ENCODE measurements at places on chromosomes 1 and 21.
A peak's percentile ranks its signal among the peaks of the same experiment; 100 is the strongest.

DNA sequence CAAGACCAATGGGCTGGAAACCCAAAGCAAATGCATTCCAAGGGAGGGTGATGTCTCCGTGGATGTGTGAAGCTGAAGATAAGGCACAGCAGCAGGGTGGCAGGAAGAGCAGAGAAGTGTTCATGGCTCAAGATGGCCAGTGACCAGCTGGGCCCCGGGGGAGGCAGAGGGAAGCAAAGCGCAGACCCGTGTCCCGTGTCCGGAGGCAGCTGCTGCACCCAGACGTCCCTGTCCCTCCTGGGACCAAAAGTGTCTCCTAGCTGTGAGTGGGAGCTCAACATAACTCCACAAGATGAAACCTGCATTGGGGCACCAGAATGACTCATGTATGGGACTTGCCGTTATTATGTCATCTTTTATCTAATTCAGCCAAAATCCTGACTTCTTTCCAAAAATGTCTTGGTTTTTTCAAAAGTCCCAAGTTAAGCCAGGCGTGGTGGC is 118.2 kb downstream of the RIPK4 start:
- no peak for DNase-seq

DNA sequence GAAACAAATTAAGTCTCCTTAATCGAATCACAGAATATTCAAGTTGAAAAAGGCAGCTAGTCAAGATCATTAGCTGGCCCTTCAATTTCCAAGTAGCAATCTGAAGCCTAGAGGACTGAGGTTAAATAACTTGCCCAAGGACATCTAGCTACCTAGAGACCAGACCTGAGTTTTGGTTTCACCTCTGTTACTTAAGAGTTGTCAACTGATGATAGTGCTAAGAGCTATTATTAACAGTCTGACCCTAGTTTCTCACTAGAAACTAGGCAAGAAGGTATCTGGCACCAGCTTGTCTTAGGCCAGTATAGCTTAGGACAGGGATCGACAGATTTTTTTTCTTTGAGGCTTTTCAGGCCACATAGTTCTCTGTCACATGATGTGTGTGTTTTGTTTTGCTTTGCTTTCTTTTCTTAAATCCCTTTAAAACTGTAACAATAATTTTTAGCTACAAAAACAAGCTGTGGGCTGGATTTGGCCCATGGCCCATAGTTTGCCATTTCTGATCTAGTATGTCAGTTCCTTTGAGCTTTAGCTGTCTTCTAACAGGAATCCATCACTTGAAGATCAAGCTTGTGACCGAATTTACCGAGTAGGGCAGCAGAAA is 23.2 kb downstream of the TRIM45 start:
- no peak for DNase-seq

- no peak for DNase-seq
Observed at GRCh38 chr1:209256766-209257350, 326.7 kb upstream of the CAMK1G start.

DNA sequence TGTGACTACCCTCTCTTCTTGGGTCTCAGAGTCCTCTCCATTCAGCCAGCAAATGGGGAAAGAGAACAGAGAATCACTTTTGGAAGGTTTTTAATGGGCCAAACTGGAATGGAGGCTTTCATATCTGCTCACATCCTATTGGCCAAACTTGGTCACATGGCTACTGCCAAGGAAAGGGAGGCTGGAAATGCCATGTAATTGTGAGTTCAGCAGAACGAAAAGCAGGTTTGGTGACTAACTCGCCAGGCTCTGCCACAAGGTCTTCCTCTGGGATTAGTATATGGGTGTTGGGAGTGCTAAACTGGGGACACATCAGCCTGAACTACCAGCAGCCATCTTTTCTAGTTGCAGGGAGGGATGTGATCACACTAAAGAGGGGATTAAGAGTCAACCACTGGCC is 19.2 kb downstream of the RD3 start:
- DNase-seq, result no peak

- peak; percentile 3 for DNase-seq
Observed at GRCh38 chr1:216221260-216221700, 202.0 kb downstream of the USH2A start.

GRCh38 chr1:76593618-76594017 is 273.7 kb upstream of the ST6GALNAC5 start:
- no peak for DNase-seq

DNA sequence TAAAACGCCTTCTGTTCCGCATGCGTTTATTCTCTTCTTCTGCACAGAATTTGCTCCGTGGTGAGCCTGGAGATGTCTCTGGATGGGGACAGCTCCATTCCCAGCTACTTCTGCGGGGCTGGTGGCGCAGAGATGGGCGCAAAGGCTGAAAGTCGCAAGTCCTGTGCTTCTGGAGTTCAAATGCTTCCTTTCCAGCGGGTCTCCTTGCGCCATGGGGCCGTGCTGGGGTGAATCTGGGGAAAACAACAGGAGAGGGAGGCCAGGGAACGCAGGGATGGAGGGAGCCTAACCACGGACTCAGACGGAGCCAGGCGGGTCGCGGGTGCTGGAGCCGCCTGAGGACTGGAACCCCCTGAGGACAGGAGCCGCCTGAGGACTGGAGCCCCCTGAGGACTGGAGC is 2.9 kb upstream of the OR2T12 start:
- no peak for DNase-seq

DNA sequence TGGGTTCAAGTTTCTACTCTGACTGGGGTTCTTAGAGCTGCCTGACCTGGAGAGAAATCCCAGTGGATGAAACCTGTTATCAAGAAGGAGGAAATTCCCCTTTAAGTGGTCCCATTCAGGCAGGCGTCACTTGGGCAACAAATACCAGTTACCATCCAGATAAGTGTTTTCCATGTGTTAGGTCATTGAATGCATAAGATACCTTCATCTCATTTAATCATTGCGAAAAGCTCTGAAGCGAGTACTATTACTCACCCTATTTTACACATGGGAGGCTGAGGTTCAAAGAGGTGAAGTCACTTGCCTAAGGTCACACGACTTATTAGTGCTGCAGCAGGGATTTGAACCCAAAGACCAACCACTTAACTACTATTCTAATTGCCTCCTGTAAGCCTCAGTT is 45.5 kb upstream of the RPL11 start:
- no peak for DNase-seq

GRCh38 chr1:47334765-47335435 is 1.3 kb downstream of the CMPK1 start:
- no peak for DNase-seq

DNA sequence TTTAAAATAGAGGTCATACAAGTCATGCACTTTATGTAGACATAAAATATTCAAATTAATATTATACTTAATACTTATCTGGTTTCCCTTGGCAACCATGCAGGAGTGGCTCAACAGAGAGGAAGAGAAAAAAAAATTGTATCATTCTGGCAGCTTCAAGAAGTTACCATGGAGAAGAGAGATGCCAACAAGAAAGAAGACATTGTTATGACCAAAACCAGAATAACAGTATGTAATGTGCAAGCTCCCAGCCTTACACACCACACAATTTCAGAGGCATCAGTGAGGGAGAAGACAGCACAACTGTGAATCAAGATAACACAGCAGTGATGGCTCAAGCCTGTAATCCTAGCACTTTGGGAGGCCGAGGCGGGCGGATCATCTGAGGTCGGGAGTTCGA is 49.1 kb upstream of the RCOR3 start:
- no peak for DNase-seq

DNA sequence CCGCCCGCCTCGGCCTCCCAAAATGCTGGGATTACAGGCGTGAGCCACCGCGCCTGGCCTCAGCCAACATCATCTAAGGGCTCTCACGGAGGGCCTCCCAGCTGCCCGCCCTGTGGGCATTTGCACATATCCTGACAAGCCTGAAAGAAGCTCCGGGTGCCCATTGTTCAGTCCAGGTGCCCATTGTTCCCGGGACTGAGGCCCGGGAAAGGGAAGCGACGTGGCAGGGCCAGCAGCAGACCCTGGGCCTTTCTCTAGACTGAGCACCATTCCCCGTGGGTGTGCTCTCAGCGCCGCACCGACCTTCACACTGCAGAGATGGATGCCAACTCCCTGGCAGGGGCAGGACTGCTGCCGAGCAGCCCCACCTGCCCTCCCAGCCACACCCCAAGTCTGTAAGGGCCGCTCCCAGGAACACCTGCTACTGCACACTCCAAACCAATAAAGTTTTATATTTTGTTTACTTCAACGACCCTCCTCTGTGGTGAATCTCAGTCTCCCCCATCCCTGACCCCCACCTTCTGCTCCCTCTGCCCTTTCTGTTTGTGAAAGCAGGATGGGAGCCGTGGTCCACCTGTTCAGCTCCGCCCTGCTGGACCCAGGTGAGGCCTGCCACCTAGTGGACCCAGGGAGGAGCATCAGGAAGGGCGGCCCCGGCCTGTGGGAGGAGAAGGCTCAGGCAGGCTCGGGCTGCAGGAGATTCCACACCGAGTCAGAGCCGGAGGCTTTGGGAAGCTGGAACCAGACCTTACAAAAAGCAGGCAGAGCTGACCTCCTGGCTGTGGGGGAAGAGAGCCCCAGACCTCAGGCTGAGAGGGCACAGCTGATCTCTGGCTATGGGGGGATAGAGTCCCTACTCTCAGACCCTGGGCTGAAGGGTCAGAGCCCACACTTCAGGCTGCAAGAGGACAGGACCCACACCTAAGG is 1.1 kb upstream of the TMEM82 start:
- DNase-seq, result peak; percentile 51

DNA sequence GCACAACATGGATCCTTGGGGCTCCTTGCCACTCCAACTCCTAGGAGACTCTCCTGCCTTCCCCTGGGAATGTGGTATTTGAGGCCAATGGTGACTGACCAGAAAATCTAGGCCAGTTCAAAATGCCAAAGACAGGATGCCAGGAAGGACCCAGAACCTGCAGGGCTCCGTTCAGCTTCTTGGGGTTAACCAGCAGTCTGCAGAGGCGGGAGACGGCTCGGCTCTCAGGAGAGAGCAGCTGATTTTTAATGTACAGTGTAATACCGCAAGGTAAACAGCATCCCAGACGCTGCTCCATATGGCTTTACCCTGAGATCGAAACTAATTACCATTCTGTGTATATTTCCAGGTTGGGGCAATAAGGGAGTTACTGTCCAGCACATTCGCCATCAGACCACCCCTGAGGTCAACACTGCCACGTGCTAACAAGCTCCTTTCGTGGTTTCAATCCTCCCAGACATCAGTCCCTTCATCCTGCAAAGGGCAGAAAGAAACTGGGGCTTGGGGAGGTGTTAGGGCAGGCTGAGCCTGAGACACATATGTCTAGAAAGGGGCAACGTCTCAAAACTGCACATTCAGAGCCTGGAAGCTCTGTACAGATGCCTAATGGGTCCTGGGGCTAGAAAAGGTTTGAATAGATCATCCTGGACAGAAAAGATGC is 16.7 kb downstream of the ITPKB start:
- no peak for DNase-seq

Data from C1 segment of cervical spinal cord (tissue), 14 donors.